Fibroblast of skin of right quadriceps (primary cell): ENCODE measurements at places on chromosomes 5 and 9.

DNA sequence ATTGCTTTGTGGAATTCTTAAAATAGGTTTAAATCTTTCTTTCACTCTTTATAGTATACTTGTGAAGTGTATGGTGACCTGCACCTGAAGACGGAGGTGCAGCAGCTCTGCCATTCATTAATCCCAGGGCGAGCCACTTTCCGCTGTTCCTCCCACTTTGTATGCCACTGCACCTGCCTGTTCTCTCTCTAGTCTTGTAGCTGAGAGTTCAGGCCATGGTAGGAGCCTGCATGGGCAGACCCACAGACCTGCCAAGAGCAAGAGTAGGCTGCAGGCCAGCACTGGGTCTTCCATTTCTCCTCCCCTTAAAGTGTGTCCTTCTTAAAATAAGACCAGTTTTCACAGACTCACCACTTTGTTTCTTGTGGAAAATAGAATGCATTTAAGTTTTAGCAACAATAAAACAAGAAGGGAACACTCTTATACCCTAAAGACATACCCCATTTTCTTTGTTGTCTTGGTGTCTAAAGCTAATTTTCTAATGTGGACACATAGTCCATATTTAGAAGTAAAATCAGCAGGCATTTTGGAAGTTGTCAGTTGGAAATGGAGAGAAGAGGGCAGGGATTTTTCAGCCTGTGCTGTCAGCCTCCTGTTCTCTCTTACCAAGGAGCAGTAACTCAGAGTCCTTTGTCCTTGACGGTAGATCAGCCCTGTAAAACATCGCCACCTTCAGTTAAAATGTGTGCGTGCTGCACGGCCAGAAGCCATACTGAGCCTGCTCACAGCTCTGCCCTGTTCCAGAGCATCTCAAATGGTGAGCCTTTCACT is 103.2 kb downstream of the SNCAIP start:
- DNase-seq = peak; percentile 71

GRCh38 chr9:122394265-122395125 is 23.7 kb downstream of the PTGS1 start:
- DNase-seq = peak; percentile 59

GRCh38 chr9:137974746-137975526 is 97.4 kb downstream of the CACNA1B start:
- DNase-seq = no peak

DNA sequence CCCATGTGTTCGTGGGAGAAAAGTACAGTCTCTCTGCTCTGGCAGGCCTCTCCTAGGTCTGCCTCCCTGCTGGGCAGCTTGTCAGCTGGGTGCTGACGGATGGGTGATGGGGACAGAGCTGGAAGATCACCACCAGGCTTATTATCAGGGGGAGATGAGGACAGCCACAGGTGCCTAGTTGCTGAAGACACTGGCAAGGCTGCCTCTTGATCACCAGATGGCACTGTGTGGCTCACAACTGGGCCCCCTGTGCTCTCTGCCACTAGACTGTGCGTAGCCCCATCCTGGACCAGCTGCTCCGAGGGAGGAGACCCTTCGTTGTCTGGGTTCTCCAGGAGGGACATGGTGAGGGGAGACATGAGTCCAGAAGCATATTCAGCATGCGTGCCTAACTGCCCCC is 73.0 kb downstream of the KIF24 start:
- DNase-seq = no peak

GRCh38 chr5:132762246-132763000 is 14.6 kb downstream of the SEPTIN8 start:
- no peak for DNase-seq

GRCh38 chr5:136034492-136034891 is 5.7 kb downstream of the TGFBI start:
- no peak for DNase-seq

DNA sequence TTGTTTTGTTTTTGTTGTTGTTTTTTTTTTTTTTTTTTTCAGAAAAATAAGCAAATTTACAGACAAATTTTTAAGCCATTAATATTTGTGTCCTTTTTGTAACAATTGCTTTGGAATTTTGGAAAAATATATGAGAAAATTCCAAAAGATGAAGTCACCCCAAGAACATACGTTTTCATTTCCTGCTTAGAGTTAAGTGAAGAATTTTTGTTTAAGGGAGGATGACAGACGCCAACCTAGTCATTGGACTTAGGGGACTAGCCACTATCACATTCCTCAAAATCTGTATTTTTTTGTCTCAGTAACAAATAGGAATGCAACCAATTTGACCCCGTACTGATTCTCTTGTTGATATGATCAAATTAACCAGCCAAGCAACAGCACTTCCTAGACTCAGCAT is 433.9 kb upstream of the SLC30A5 start:
- DNase-seq = peak; percentile 61

DNA sequence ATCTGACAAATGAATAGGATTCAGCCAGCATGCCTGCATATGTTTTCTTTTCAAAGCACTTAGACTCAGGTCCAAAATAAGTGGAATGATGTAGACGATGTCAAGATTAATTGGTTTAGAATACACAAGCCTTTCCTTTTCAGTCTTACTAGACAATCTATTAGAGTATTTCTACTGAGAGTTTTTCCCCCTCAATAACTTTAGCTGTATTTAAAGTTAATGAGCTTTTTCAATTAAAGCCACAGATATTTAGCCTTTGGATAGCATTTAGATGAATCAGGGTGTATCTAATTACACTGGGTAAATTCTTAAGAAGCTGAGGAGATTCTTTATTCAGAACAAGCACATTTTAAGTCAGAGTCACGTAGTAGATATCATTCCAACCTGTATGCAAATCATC is 198.7 kb upstream of the MPDZ start:
- peak; percentile 76 for DNase-seq

- no peak for DNase-seq
Observed at GRCh38 chr5:44797841-44798240, 10.9 kb upstream of the MRPS30 start.

DNA sequence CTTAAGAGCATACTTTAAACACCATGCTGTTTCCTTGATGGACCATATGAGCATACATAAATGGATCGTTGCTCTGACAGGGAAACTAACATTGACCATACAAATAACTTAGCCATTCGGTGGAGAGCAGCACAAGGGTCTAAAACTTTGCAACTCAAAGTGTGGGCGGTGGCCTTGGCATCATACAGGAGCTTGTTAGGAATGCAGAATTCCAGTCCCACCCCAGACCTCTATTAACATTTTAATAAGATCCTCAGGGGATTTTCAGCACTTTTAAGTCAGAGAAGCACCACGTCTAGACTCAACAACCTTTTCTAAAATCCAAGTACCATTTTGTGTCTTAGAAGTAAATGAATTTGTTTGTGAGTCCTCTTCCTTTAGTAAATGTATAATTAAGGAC is 260.9 kb downstream of the EBF1 start:
- no peak for DNase-seq

DNA sequence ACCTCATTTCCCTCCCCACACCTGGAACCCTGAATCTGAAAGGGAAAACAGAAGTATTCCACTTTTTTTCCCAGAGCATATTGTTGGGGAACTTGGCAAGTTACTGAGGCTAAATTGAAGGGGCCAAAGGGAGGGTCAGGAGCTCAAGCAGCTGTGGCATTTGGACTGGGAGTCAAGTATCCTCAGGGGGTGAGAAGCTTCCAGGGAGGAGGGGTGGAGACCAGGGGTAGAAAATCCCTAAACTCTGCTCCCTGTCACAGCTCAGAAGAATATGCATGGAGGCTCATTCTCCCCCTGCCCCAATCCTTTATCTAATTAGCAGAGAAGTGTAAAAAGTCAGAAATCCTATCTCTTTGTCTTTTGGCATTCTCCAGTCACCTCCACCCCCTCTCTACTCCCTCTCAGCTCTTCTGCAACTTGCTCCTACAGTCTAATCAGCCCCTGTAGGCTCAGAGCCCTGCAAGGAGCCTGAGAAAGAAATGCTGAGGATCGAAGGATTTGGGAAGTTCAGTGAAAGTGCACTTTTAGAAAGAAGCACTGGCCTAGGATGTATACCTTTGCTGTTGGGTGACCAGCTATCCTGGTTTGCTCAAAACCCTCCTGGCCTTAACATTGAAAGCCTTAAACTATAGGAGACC is 5.7 kb upstream of the WNT8A start:
- DNase-seq = no peak

GRCh38 chr5:77877516-77878355 is 101.6 kb upstream of the TBCA start:
- DNase-seq = no peak

DNA sequence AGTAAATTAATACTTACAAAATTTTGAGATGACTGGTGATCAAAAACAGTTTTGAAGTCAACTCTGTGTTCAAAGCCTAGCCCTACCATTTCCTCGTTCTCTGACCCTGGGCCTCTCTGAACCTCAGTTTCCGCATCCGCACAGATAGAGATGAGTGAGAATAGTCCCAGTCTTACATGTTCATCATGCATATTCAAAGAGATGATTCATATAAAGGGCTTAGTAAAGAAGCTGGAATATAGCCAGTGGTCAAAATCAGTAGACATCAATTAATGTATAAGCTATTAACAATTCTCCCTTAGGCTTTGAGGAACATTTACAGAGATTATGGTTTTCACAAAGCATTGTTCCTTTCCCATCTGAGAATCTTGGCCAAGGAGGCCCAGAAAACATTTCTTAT is 250.6 kb downstream of the SPOCK1 start:
- no peak for DNase-seq

DNA sequence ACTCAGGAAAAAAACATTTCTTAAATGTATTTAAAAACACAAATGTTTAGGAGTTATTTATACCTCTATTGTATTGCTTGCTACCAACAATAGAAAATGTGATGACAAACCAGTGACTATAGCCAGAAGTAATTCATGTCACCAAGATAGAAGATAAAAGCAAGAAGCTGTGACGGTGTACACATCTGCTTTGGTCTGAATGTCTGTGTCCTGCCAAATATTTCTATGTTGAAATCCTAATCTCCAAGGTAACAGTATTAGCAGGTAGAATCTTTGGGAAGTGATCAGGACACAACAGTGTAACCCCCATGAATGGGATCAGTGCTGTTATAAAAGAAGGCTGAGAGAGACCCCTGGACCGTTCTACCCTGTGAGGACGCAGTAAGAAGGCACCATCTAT is 74.7 kb downstream of the CEMIP2 start:
- DNase-seq = no peak
